ENCODE measurements at places on chromosomes 6 and 20.

GRCh38 chr6:83051377-83052172 lies 14.1 kb downstream of the UBE3D start:
- DNase-seq = no peak

DNA sequence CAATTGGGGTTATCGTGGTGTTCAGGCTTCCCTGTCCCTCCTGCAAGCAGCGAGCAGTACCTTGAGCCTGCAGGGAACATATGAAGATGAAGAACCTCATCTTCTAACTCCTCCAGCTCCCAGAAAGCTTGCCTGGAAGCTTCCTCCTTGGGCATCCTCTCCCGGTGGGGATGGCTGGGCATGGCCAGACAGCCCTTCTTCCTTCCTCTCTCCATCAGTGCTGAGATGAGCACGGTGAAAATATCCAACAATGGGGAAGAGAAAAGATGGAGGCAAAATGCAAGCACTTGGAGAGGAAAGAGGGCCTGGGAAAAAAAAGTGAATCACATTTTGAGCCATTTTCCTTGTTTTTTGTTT lies 107.7 kb upstream of the FOXA2 start:
- no peak for DNase-seq

DNA sequence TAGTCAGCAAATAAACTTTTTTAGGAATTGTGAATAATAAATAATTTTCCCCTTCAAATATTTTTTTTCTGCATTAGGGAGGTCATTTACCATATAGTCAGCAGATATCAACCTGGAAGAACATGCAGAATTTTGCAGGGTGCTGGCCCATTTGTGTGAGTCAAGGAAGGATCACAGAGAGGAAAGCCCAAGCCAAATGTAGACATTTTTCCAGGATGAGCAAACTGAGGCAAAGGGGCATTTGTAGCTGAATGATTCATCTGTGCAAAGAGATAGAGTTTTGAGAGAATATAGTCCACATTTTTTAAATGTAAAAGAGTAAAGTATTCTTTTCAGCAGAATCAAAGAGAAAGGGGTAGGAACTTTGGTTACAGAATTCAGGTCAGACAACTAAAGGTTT lies 555.5 kb upstream of the MARCKS start:
- DNase-seq = no peak

DNA sequence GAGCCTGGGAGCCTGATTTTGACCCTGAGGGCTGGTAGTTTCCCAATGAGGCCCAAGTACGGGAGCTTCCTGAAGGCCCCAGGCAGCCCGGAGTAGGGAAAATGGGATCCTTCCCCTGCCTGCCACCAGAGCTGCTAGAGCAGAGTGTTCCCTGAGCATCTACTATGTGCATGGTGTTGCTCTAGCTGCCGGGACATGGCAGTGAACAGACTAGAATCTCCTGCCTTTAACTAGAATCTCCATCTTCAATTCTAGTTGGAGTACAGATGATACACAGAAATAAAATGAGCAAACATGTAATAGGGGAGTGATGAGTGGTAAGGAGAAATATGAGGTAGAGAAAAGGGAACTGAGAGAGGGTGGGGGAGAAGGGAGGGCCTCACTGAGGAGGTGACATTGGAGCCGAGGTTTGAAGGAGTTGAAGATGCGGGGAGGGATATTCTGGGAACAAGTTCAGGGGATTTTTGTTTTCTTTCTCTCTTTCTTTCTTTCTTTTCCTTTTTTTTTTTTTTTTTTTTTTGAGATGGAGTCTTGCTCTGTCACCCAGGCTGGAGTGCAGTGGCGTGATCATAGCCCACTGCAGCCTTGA lies 18.5 kb downstream of the VSTM2L start:
- DNase-seq = no peak

Data from uterus (tissue), 4 donors.